Lung microvascular endothelial cell (primary cell): ENCODE measurements at places on chromosomes 6 and 20. TPM values are rescaled to one million over a fixed set of nuclear protein-coding genes. Genes with fewer than 3 reads are reported as not detected.

GRCh38 chr6:56853541-56853940, 101.4 kb upstream of the BEND6 start:
- DNase-seq: no peak

The GCLC gene
- 16.1 and 25.8 TPM in 2 replicates for total RNA-seq

The OR2H1 gene
- not detected in 2 replicates for total RNA-seq

- no peak for DNase-seq
Observed at GRCh38 chr6:15675536-15676220, 12.8 kb upstream of the DTNBP1 start.

- no peak for DNase-seq
Observed at GRCh38 chr6:139641376-139641775, 266.9 kb upstream of the CITED2 start.

GRCh38 chr6:13765570-13765969, 48.8 kb downstream of the MCUR1 start:
- DNase-seq: no peak

- DNase-seq: no peak
Observed at GRCh38 chr6:149266659-149267058, 50.9 kb upstream of the TAB2 start.

DNA sequence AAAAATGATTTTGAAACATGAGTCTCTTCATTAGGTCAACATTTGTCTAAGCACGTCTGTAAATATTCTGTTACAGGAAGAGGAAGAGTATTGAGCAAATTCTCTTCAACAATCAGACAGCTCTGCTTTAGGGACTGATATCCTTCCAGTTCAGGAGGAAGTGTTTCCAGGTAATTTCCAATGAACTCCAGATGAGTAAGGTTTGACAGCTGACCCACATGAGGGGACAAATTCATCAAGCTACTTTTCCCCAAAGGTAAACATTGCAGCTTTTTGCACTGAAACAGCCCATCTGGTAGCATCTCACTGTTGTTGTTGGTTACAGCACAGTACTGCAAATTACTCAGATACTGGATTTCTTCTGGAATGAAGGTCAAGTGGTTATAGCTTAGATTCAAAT, 18.1 kb downstream of the ENPP1 start:
- DNase-seq: no peak

The KIFC1 gene
- total RNA-seq: 4.2 and 9.4 TPM in 2 replicates
